ENCODE measurements at places on chromosomes 11 and 22. TPM values are rescaled to one million over a fixed set of nuclear protein-coding genes. Genes with fewer than 3 reads are reported as not detected.

OR5M8 gene
- not detected for total RNA-seq

PHOX2A gene
- not detected for total RNA-seq

VPREB3 gene
- 0.40 TPM for total RNA-seq

VPS11 gene
- 8.7 TPM for total RNA-seq

MS4A15 gene
- not detected for total RNA-seq

TIRAP gene
- total RNA-seq, result 11.4 TPM

HTR3B gene
- total RNA-seq, result not detected

OR51B4 gene
- total RNA-seq, result not detected

BIRC3 gene
- total RNA-seq, result 2.1 TPM

MS4A7 gene
- 13.7 TPM for total RNA-seq

HINFP gene
- total RNA-seq, result 8.9 TPM

ANGPTL5 gene
- not detected for total RNA-seq

A4GALT gene
- 1.0 TPM for total RNA-seq

ANO5 gene
- total RNA-seq, result 2.0 TPM

MED17 gene
- total RNA-seq, result 9.3 TPM

Data from left lobe of liver (tissue), 2 donors.